ENCODE measurements at places on chromosomes 11 and 22.

GRCh38 chr22:32218470-32218869 lies 13.6 kb upstream of the RFPL2 start:
- no peak for DNase-seq

- no peak for DNase-seq
These were observed 2.2 kb upstream of the MRGPRG start for GRCh38 chr11:3220521-3221407.

GRCh38 chr11:66050581-66051231 lies 1.5 kb upstream of the SF3B2 start:
- DNase-seq = no peak

- DNase-seq = peak; percentile 25
These were observed 16.6 kb upstream of the ARHGAP8 start for GRCh38 chr22:44735518-44736428.

- no peak for DNase-seq
These were observed 24.5 kb downstream of the RPUSD4 start for GRCh38 chr11:126186708-126187529.

DNA sequence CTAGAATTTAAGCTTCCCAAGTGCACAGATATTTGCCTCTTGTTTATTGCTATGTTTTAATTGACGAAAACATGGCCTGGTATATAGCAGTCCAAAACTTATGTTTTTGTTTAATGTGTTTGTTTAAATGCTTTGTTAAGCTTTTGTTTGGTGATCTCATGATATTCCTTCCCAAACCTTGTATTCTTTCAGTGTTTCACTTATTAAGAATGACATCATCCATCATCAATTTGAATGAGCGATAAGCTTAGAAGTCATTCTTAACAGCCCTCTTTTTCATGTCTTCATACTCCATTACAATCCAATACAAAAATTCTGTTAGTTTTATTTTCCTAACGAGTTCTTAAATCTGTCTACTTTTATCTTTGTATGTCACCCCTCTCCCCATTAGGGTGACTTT lies 206.0 kb downstream of the DYNC2H1 start:
- DNase-seq = no peak

DNA sequence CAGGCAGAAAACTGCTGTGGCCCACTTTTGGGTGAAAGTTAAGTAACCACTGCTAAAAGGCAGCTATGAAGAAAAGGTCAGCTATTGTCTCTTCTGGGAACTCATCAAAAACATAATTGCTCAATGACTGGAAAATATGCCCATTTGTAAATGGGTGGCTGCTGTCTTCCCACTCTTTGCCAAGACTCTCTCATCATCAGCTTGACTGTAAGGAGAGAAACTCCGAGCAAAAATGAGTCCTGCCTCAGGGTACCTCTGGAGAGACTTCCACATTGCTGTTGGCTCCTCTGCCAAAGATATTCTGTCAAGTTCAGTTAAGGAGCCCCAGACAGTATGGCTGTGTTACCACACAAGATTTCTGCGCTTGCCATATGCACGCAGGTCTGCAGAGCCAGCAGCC lies 138.7 kb downstream of the BBOX1 start:
- no peak for DNase-seq

GRCh38 chr11:88402192-88402715 lies 64.7 kb upstream of the CTSC start:
- peak; percentile 94 for DNase-seq

DNA sequence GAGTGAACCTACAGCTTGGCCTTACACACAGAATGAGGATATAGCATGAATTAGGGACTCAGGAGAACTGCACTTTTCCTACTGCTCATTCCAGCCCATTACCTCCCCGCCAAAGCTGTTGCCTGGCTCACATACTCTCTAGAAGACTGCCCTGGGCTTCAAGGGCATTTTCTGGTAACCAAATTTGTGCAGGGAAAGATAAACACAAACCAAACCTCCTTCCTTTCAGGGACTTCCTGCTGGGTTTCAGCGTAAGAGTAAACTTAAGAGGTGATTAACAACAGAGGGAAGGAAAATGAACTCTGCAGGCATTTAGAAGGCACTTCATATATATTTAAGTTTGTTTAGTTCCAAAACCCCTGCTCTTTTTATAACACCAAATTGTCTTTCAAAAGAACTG lies 194.9 kb downstream of the SWAP70 start:
- DNase-seq = peak; percentile 59

GRCh38 chr11:69615545-69616278 lies 25.2 kb upstream of the CCND1 start:
- no peak for DNase-seq

DNA sequence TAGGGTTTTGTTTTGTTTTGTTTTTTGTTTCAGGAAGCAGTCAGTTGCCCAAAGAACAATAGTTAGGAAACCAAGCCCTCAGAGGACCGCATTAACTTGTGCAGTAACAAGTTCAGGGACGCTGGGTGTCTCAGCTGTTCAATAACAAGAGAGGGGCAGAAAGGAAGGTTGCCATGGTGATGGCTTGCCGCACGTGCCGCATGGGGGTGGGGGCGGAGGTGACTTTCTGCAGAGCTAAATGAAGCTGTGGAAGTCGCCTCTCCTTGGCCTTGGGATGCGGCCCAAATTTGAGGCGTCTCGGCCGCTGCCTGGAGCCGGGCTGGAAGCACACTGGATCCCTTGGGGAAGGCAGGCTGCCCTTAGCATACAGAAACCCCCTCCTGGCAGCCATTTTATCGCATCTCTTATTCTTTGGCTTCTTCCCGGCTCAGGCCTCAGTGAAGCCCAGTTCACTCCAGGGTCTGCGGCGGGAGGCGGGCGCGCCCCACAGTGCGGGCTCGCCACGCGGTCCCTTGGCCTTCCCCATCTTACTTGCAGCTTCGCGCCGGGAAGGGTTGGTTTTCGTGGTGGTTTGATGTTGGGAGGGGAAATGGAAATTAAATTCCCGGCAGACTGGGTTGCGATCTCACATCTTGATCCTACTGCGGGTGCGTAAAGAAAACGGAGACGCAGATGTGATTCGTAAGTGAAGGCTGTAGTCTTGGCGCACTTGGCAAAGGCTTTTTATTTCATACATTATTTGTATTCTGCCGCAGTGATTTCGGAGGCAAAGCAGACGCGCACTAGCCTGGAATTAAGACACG lies 94.3 kb downstream of the SLC17A6 start:
- peak; percentile 38 for DNase-seq

GRCh38 chr11:1459219-1459575 lies 27.4 kb downstream of the MOB2 start:
- DNase-seq = no peak

- no peak for DNase-seq
These were observed 29.1 kb upstream of the TP53I11 start for GRCh38 chr11:44979543-44980399.

GRCh38 chr11:6604081-6604626 lies 580 bp downstream of the ILK start:
- DNase-seq = peak; percentile 76

- peak; percentile 34 for DNase-seq
These were observed 27.5 kb downstream of the REXO2 start for GRCh38 chr11:114466742-114467141.

GRCh38 chr11:44028401-44028800 lies 19.4 kb upstream of the ACCSL start:
- DNase-seq = no peak

DNA sequence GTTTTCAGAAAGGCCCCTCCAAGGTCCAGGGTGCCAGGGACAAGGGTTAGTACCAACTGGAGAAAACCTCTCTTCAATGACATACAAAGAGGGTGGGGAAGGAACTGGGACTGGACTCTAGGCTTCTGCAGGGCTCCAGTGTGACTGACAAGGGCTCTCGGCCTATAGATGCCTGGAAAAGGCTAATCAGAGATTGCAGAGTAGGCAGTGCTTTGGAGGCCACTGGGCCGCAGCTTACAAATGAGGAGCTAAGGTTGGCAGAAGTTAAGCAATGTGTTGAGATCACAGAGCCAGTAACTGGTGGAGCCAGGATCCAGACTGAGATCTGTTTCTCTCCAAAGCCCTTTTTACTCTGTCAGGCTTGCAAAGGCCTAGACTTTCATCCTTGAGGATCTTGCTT lies 7.4 kb upstream of the DGKZ start:
- DNase-seq = peak; percentile 50

- no peak for DNase-seq
These were observed 2.7 kb upstream of the VSIG2 start for GRCh38 chr11:124754710-124755109.

GRCh38 chr22:36617694-36618522 lies 85.6 kb downstream of the CACNG2 start:
- no peak for DNase-seq

DNA sequence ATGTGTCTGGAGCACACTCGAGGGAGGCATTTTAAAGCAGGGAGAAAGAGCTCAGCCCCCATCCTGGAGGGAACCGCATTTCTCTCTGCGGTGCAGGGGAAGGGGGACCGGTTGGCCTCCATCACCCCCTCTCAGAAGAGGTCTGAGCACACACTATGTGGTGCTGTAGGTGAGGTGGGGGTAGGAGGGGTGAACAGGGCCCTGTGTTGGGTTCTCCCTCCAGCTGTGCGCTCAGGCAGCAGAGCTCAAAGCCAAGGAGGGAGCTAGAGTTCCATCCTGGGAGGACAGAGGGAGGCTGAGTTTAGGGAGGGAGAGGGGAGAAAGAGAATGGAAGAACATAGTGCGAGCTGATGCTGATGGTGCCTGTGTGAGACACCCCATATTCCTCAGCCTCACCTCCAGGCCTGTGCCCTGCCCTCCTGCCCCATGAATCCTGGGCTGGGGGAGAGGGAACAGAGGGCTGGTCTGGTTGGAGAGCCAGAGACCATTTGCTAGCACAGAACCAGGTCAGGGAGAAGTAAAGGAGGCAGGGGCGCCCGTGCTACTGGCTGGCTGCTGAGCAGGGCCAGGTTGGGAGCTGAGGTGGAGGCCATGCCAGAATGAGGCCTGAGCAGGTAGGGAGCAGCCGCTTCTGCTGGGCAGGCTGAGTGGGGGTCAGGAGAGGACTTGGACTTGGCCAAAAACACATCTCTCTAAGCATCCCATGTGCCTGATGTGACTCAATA lies 43.7 kb downstream of the ALX4 start:
- DNase-seq = no peak

DNA sequence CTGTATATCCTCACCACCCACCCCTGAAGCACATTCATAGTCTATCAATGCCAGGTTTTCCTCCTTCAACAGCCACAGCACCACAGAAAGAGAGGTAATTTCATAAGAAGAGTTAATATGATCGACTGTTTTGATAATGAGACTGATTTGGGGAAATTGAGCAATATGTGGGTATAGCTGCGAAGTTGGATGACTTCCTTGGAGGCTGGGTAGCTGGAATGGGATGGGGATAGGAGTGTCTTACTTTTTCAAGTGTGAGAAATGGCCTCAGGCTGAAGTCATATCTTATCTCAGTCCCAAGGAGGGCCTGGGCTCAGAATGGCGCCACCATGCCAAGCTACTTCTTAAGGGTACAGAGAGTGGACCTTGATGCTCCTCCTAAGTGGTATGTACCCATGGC lies 187.6 kb upstream of the CCDC90B start:
- DNase-seq = no peak

Data from iris pigment epithelial cell (primary cell).